Fibroblast of skin of scalp (primary cell): ENCODE measurements at places on chromosomes 1 and 21.

GRCh38 chr1:159014851-159015250, 5.1 kb downstream of the IFI16 start:
- DNase-seq, result no peak

DNA sequence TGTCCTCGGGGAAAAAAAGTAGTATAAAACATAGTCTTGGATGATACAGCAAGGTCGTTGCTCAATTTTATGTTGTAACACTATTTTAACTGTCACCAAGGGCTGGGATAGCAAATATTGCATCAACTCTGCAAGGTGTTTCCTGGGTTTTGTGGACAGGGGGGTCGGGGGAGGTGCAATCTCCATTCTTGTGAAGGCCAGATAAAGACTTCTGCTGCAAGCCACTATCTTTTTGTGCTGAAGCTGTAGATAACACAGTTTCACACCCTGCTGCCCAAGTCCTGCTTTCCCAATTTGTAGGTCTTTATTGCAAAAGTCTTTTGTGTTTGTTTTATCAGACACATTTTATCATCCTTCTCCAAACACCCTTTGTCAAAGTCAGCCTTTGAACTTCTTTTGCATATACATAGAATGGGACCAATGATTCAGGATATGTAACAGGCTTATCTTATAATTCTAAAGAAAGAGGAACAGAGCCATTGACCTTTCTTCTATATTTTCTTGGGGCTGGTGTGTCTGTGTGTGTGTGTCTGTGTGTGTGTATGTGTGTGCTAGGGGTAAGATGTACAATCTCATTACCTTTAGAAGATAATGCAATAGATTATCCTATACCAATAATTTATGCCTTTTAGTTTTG, 140.6 kb downstream of the RUNX1 start:
- no peak for DNase-seq

- DNase-seq, result no peak
Measured at GRCh38 chr1:228454238-228454637, 32.9 kb upstream of the RNF187 start.

DNA sequence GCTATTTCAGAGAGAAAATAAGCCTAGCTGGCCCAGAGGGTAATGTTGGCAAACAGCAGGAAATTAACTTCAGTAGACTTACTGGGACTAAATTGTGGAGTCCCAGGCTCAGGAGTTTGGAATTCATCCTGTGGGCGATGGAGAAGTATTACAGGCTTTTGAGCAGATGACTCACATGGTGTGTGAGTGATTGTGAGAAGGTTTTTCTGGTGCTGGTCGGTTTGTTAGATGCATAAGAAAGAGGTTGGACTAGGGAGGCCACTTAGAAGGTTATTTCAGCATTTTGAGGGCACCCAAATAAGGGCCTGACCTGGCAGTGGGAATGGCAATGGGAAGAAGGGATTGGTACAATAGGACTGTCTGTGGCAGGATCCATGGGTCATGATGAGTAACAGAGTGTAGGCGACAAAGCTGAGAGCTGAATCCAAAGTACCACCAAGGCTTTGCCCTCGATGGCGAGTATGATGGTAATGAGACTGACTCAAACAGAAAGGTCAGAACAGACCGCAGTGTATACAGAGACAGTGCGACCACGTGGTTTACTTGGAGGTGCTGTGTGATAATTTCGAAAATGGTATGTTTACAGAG, 69.2 kb upstream of the KIF26B start:
- peak; percentile 95 for DNase-seq

DNA sequence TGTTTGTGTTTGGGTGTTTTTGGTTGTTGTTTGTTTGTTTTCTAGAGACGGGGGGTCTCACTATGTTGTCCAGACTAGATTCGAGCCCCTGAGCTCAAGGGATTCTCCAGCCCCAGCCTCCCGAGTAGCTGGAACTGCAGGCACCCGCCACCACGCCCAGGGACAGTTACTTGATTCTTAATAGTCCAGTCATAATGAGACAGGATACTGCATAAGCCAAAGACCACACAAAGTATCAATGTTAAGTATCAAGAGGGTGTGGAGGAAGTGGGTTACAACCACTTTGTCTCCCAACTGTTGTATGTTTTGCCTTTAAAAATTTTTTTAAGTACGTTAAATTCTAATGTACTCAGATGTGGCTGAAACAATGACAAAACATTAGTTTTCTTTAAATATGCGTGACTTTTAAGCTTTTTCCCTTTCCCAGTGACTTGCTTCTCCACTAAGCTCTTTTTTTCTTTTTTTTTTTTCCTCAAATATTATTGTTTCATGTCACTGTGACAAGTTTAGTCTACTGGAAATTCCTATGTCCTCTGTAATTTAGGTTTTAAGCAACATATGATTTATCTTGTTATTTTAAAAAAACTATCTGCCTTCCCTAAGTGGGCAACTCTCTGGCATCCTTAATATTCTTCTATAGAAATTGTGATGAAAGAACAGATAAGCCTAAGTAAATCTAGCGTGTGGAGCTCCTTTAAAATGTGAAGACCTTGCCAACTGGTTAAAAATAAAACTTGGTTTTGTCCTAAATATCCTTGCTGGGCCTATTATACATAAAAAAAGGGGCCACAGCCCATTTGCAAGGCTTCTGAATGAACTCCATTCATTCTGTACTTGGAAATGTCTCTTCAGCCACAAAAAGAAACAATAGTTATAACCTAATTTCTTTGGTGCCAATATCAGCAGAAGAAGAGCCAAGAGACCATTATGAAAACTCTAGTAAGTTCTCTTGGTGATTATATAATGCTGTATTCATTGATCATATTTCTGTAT, 56.2 kb upstream of the DPH5 start:
- no peak for DNase-seq

DNA sequence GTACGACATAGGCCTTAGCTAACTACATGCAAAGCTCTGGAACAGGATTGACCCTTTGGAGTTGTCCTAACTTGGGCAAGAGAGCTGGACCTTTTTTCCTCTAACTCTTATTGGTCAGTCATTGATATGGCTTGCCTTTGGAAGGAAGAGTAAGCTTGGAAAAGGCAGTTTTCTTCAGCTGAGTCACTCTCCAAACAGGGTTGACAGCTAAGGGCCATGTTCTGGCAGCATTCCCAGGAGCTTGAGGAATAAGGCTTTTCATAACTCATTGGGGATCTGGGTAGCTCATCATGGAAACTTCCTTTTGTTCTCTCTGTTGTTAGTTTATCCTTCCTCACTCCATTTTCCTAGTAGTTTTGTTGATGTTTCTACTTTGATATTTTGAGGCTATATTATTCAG, 14.5 kb upstream of the ERRFI1 start:
- DNase-seq, result peak; percentile 99

GRCh38 chr1:116777831-116778830, 23.9 kb downstream of the CD2 start:
- peak; percentile 91 for DNase-seq
